ENCODE measurements at places on chromosomes 5 and 9. TPM values are rescaled to one million over a fixed set of nuclear protein-coding genes. Genes with fewer than 3 reads are reported as not detected.

DNA sequence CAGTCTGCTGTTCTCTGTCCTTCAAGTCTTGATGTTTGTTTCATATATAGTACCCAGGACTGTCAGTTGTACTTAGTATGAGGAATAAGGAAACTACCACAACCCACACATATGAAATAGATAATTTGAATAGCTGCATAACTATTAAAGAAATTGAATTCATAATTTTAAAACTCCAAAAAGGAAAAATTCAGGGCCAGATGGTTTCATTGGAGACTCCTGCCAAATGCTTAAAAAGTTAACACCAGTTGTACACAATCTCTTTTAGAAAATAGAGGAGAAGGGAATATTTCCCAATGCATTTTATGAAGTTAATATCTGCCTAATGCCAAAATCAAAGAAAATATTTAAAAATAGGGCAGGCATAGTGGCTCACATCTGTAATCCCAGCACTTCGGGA is 24.6 kb upstream of the SPIN1 start:
- no peak for DNase-seq

- no peak for DNase-seq
These were observed 784.6 kb upstream of the ZNF608 start for GRCh38 chr5:125530833-125531615.

- peak; percentile 73 for DNase-seq
These were observed 19.2 kb upstream of the NDST1 start for GRCh38 chr5:150488519-150489359.

DNA sequence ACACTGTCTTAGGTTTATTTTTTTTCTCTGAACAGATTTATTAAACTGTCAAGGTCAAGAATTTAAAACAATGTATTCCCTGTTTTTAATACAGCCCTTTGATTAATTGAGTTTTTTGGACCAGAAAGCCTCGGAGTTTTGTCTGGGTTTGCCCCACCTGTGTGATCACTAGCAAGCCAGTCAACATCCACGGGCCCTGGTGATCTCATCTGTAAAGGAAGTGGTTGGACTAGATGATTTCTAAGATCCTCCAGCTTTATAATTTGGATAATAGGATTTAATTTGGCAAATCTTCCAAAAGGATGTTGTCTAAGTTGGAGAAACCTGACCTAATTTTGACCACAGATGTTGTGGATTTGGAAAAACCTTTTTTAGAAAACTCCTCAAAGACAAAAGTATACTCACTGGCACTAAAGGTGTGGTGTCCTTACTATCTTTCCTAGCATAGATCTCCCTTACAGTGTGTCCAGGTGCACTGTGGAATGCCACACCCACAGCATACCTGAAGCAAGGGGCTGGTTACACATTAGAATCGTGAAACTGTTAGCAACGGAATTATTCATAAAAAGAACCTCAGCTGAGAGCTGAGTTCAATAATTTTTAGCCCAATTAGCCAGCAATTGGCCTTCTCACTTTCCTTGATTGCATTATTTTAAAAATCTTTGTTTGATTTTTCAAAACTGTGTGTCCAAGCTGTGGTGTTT is 195.6 kb upstream of the ELL2 start:
- DNase-seq: no peak

DNA sequence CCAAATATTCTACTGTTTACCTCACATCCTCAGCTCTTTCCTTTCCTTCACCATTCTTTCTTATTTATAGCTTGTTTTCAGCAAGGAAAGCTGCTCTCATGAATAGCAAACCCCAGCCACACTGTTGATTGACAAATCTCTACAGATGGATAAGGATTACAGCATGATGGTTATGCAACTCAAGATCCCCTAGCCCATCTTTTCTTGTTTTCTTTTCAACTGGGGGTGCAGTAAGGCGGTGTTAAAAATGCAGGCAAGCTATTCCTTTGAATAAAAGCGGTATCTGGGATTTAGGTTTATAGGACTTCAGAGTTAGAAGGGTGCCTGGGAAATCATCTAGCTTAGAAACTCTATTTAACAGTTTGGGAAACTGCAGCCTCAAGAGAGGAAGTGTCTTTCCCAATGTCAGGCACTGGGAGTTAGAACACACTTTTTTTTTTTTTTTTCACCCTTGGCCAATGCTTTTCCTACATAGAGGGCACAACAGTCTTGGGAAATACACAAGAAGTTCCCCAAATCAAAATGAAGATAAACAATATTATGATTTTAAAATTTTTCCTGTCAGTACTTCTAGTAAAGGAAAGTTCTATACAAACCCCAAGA is 2.6 kb downstream of the SPARC start:
- no peak for DNase-seq

- no peak for DNase-seq
These were observed 19.2 kb upstream of the POMT1 start for GRCh38 chr9:131483319-131484050.

GRCh38 chr5:65790371-65791163 is 68.6 kb downstream of the NLN start:
- DNase-seq: no peak

DNA sequence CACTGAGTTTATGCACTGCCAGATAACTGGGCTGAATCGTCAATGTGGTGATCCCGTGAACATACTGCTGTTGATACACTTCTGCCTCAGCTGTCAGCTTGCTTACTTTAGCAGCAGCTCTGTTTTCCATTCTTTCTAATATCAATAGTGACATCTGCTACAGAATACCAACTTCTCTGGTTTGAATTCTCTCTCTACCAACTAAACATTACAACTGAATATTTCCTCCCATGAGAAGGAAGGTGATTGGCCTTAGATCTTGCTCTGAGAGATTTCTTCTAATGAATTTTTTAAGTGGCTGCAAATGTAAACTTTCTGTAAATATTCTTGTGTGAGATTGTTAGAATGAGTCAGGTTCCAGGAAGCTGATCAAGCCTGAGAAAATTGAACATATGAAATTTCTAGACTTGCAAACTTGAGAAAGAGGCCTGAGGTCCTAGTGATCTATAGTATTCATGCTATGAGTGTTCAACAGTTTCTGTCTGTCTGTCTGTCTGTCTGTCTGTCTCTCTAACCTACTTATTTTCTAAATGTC is 205.5 kb upstream of the CDKN2B start:
- no peak for DNase-seq

RRAGA gene
- 16.6 TPM for total RNA-seq

DIAPH1 gene
- 47.0 TPM for total RNA-seq

PLAC8L1 gene
- not detected for total RNA-seq

SHOC1 gene
- not detected for total RNA-seq
